ENCODE measurements at places on chromosomes 1 and 21.

- peak; percentile 37 for DNase-seq
Measured at GRCh38 chr1:1216770-1217620, 3.0 kb upstream of the TNFRSF4 start.

GRCh38 chr1:173421789-173422188 is 55.3 kb upstream of the PRDX6 start:
- no peak for DNase-seq

DNA sequence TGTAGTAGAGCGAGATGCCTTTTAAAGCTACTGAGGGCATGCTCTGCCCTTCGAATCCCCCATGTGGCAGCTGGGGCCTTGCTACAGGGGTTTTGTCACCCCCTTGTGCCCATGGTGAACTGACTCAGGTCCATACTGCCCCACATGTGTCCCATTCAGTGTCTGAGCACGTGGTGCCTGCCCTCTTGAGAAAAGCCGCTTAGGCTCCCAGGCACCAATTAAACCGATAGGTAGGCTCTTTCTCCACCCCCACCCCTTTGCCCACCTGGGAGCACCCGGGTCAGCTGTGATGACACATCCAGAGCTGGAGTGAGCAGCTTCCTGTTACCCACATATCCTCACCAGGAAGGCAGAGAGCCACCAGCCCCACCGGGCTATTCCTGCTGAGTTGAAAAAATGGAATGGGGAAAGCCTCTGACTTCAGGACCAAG is 30.5 kb downstream of the TMCC2 start:
- DNase-seq: no peak

GRCh38 chr1:15330028-15330427 is 79.7 kb upstream of the EFHD2 start:
- no peak for DNase-seq

- no peak for DNase-seq
Measured at GRCh38 chr21:41682719-41683179, 84.1 kb downstream of the RIPK4 start.

DNA sequence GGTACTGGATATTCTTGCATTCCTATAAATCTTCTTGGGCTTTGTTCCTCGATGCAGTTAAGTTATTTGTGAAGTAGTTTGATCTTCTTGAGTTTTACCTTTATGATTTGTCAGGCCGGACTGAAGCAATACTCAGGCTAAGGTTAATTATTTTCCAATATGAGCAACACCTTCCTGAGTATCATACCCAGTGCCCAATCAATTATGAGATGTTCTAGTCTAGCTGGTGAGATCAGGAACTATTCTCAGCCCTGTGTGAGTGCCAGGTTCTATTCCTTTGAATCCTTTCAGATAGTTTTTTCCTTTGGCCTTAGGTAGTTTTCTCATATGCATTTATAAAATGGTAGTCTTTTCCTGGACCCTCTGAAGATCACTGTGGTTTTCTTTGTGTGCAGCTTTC is 92.5 kb downstream of the SCMH1 start:
- no peak for DNase-seq
